ENCODE measurements at places on chromosomes 12 and 14. TPM values are rescaled to one million over a fixed set of nuclear protein-coding genes. Genes with fewer than 3 reads are reported as not detected.

PSME1 gene
- total RNA-seq, result 306 TPM

TMEM30B gene
- total RNA-seq, result 0.47 TPM

ASCL1 gene
- total RNA-seq, result not detected

SERPINA5 gene
- not detected for total RNA-seq

RNASE4 gene
- 0.26 TPM for total RNA-seq

PLEKHD1 gene
- 0.12 TPM for total RNA-seq

OR4E2 gene
- total RNA-seq, result not detected

TAS2R7 gene
- not detected for total RNA-seq

POTEG gene
- total RNA-seq, result not detected

CCDC59 gene
- 102 TPM for total RNA-seq

ACSM4 gene
- total RNA-seq, result not detected

PPFIA2 gene
- total RNA-seq, result not detected

RPL10L gene
- not detected for total RNA-seq

LRRC9 gene
- not detected for total RNA-seq

CMTM5 gene
- total RNA-seq, result not detected

BCL2L14 gene
- total RNA-seq, result 14.2 TPM

TROAP gene
- 49.9 TPM for total RNA-seq

BTBD6 gene
- 39.8 TPM for total RNA-seq

DHRS2 gene
- total RNA-seq, result 3.1 TPM

TRHDE gene
- not detected for total RNA-seq

CLEC6A gene
- not detected for total RNA-seq

TAS2R42 gene
- total RNA-seq, result not detected

RAN gene
- 2,040 TPM for total RNA-seq

COX8C gene
- total RNA-seq, result not detected

TMEM179 gene
- total RNA-seq, result not detected

BBOF1 gene
- 0.72 TPM for total RNA-seq

IGFBP6 gene
- not detected for total RNA-seq

BICDL1 gene
- 148 TPM for total RNA-seq

EIF2S3B gene
- total RNA-seq, result 0.62 TPM

NRIP2 gene
- total RNA-seq, result not detected
